Left kidney (tissue), 8 donors: ENCODE measurements at places on chromosomes 3 and 15. TPM values are rescaled to one million over a fixed set of nuclear protein-coding genes. Genes with fewer than 3 reads are reported as not detected.

GRCh38 chr3:128040660-128041059, 11.6 kb upstream of the SEC61A1 start:
- DNase-seq: no peak

Gene IMPG2
- 0.76 TPM for polyA plus RNA-seq

Gene RMDN3
- polyA plus RNA-seq: 43.1 TPM

Gene FBXW12
- 0.73 TPM for polyA plus RNA-seq

- no peak for DNase-seq
Measured at GRCh38 chr15:52020221-52021085, 1.4 kb downstream of the MAPK6 start.

- no peak for DNase-seq
Measured at GRCh38 chr3:155549087-155549486, 195.8 kb downstream of the PLCH1 start.

DNA sequence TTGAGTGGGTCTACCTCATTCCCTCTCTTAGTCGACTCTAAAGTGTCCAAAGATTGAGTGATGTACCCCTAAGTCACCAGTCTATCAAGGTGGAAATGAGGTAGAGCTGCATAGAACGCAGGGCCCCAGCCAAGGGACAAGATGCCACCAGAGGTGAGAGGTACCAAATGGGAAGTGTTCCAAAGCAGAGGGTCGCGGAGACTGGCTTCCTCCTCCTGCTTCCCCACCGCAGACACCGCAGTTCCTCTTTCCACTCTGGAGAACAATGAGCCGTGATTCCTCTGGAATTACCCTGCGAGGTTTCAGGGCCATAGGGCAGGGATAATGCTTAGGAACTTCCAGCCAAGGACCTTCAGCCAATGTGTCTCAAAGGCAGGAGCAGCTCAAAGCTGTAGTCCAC, 55.8 kb downstream of the DAPK2 start:
- no peak for DNase-seq

DNA sequence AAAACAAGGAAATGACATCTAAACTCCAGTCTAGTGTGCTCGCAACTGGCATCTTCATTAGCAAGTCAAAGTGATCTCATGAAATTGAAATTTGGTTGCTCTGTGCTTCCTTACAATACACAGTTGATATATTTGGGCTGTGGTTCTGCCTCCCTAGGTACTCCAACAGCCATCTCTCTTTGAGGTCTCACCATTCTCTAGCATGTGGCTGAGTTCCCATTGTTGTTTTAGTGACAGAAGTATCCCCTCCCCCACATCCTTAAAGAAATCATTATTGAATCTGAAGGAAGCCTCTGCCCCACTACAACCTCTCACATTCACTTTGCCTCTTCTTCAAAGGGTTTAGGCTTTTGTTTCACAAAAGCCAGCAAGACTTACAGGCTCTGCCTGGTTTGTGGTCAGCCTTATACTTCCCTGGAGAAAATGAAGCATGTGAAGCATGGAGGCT, 516.5 kb downstream of the NLGN1 start:
- DNase-seq: no peak

DNA sequence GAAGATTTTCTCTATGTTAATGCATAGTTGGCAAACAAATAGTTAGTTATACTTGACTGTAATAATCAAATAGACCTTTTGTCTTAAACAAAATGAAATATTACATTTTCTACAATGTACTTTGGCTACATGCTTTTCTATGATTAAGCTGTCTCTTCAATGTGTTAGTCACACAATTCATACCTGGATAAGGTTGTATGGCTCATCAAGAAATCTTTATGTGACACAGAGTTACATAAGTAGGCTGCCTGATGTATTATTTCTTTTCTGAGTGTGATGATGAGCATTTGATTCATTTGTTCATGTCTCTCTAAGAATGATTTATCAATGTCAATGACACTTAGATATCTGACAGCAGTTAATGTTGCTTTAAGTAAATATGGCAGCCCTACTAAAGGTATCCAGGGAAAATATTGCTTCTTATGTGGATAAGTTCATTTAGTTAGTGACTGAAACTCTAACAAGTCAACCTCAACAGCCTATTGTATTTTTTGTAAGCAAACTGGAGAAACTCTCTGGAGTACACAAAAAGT, 157.4 kb upstream of the SOX2 start:
- DNase-seq: no peak

Gene SMCO1
- polyA plus RNA-seq: not detected

Gene ISLR2
- 0.93 TPM for polyA plus RNA-seq

Gene TRH
- 0.12 TPM for polyA plus RNA-seq

Gene GP9
- 0.47 TPM for polyA plus RNA-seq

Gene C15orf39
- polyA plus RNA-seq: 9.4 TPM

Gene CPA3
- 0.48 TPM for polyA plus RNA-seq

DNA sequence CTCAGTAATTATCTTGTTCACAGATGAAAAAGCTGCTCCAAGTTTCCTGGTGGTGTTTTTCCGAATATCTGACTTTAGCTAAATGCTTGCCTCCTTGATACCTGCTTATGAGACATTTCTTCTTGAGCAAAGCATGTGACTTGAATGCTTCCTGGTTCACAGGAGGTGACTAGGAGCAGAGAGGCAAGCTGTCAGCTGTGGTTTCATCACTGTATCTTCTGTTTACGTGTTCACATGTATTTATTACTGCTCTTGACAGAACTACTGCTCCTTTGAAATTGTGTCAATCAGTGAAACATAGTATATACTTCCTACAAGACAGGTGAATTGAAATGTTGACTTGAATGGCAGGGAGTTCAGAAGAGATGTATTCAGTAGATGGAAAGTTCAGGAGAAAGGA, 8.9 kb upstream of the SPPL2A start:
- no peak for DNase-seq

Gene DPPA2
- 1.0 TPM for polyA plus RNA-seq

Gene AP2M1
- polyA plus RNA-seq: 380 TPM

DNA sequence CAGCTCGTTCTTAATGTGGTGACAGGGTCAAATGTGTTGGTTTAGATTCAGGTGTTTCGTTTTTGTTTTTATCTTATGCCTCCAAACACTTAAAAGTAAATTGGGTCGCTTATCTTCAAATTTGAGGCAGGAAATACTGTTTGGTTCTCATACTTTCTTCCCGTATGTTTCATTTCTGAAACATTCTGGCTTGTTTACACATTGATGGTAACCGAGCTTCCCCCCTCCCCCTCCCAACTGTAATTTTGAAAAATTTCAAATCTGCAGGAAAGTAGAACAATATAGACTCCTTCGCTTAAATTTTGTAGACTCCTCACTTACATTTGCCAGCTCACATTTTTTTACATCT, 64.9 kb downstream of the CMTM8 start:
- no peak for DNase-seq

DNA sequence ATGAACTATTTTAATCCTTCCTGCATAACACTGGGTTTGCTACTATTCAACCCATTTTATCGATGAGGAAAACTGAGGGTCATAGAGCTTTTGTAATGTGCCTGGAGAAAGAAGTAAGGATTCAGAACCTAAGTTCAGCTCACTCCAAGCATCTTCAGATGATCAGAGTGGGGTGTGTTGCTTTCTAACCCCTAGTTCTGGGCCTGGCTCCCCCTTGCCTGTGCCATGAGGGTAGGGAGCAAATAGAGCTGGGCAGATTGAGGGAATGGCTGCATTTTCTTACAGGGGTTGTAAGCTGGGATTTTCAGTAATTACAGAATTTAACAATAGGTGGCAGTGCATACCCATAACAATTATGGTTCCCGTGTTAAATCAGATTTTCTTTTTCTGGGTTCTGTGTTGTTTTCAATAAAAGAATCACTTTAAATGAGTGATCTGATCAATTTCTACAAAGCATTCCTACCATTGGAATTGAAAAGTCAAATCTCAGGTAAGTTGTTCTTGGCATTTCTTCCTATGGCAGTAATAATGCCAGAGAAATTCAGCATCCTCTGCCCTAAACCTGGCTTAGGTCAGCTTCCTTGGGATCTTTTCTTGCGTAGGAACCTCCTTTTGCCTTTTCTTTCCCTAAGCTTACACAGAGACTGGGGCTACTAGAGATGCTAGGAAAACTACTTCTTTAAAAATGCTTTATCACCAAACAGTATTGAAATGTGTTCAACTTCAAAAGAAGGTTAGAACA, 103.8 kb upstream of the IL12A start:
- no peak for DNase-seq

Gene ERC2
- 3.9 TPM for polyA plus RNA-seq

Gene PLCH1
- polyA plus RNA-seq: 13.6 TPM

GRCh38 chr3:10695595-10696285, 120.3 kb upstream of the SLC6A11 start:
- DNase-seq: no peak

DNA sequence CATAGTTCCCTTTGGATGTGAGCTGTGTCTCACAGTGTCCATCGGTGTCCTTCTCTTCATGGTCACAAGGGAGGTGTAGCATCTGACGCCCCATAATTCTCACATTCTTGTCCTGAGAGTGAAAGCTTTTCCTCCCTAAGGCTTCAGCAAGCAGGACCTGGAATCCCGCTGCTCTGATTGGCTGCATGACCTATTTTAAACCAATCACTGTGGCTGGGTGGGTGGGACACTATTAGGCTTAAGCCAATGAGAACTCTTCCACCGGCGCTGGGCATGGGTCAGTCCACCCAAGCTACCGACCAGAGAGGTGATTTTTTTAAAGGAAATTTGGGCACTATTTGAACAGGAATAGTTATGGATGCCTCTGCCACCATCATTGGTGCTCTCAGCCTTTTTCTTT, 385.9 kb downstream of the MFSD1 start:
- no peak for DNase-seq

GRCh38 chr15:75203017-75203907, 1.6 kb downstream of the C15orf39 start:
- no peak for DNase-seq

- no peak for DNase-seq
Measured at GRCh38 chr15:50552238-50552637, 5.8 kb upstream of the USP50 start.

DNA sequence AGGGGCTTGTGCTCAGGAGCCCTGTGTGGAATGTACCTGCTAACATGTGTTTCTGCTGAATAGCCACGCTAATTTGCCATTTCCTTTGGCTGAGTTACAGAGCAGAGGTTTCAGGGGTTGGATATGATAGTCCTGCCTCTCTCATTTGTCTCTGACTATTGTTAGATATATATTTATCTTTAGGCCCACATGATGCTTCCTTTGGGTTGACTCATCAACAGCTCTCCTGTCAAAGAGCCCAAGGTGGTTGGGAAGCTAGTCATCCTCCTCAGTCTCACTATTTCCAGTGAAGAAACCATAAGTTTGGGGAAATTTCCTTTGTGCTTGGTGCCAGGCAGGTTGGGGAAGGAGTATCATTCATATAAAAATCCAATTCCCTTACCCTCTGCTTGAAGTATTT, 1194.6 kb downstream of the ZPLD1 start:
- DNase-seq: no peak

DNA sequence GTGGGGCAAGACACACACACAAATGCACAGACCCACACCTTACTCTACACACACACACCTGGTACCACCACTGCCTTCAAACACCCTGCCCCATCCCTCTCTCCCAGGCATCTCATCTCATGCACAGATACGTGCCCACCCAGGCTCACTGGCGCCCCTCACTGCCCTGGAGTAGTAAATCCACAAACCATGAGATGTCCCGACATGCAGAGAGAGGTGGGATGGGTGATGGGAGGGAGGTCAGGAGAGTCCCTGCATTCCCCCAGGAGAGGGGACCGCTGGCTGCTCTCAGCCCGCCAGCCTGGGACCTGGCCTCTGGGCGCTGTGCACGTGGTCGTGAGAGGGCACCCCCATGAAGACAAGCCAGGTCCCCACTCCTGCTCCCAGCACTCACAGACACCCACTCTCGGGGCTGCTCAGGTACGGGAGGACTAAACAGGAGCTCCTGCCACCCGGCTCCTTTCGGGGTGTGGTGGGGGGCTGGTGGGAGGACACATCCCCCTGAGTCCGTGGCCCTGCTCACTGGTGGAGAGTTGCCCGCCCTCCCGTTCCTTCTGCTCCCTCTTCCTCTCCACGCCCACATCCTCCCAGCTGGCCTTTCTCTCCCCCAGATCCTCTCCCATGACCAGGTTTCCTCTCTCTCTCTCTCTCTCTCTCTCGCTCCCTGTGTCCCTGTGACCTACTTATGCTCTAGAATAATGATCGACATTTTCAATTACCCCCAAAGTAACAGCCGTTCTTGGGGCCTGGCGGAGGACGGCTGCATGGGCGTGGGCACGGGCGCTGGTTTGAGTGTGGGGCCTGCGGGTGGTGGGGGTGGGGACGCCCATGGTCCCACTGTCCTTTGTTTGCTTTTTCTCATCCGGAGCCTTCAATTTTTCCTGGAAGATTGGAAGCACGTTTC, 18.9 kb upstream of the CSPG4 start:
- peak; percentile 76 for DNase-seq

- no peak for DNase-seq
Measured at GRCh38 chr3:32084870-32085269, 21.6 kb upstream of the GPD1L start.

DNA sequence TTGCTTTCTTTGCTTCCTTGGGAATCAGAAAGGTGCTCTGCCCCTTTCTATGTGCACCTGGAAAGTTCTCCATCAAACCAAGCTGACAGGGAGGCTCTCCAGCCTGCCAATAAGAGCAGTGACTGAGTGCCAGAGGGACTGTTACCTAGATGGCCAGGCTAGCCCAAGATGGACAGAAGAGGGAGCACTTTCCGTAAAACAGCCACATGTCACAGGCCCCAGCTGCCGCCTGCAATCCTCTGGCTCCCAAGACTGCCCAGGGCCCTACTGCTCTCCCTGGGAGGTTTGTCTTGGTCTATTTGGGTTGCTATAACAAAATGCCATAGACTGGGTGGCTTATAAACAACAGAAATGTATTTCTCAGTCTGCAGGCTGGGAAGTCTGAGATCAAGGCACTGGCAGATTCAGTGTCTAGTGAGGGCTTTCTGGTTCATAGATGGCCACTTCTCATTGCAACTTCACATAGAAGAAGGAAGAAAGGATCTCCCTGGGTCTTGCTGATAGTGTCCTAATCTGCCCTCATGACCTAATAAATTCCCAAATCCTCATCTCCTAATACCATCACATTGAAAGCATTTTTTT, 72.3 kb downstream of the TAMM41 start:
- DNase-seq: peak; percentile 46

Gene CCDC33
- 9.0 TPM for polyA plus RNA-seq

DNA sequence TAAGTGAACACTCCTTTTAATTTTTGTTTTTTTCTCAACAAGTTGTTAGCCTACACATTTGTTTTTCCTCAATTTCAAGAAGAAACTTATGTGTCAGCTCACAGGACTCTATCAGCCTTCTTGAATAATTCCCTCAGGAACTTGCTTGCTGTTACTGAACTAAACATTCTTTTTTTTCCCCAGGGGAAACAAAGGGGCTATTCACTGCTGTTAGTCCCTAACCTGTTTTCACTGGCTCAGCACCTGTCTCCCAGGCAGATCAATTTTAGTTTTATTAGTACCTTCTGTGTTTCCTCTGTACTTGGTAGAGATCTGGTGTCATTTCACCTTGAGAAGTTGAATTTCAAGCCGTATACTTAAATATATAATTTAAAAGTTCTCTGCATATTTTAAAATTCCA, 644.6 kb downstream of the CADM2 start:
- DNase-seq: no peak
